ENCODE measurements at places on chromosomes 5 and 9. TPM values are rescaled to one million over a fixed set of nuclear protein-coding genes. Genes with fewer than 3 reads are reported as not detected.

Gene KIF24
- 11.0 TPM for total RNA-seq

Gene RORB
- total RNA-seq: not detected

Gene F12
- total RNA-seq: 0.22 TPM

Gene ARL14EPL
- not detected for total RNA-seq

Gene PPP1R26
- 0.67 TPM for total RNA-seq

Gene SLC6A19
- not detected for total RNA-seq

Gene TRIM52
- 29.6 TPM for total RNA-seq

Gene GPRIN1
- 2.6 TPM for total RNA-seq

Gene PCDHB11
- total RNA-seq: not detected

Gene MTAP
- total RNA-seq: 51.8 TPM

Gene LRRC26
- total RNA-seq: not detected

Measured in activated CD4-positive, alpha-beta T cell treated with anti-CD3 and anti-CD28 coated beads, Interleukin-2, amount 10 ng/mL, durations not matched to agents 7 days and 5 days (primary cell).